Mesothelial cell of epicardium (in vitro differentiated cells): ENCODE measurements at places on chromosomes 3 and 15.

- no peak for DNase-seq
These were observed at the start of gene WDR72 for GRCh38 chr15:53759411-53759931. WDR72 (minus strand) TSS chr15:53759663; CDS start chr15:53733149, 26,514 bp downstream.

GRCh38 chr3:65268426-65268825 lies 580.6 kb upstream of the ADAMTS9 start:
- no peak for DNase-seq

- DNase-seq = no peak
These were observed 312.5 kb downstream of the C3orf38 start for GRCh38 chr3:88462230-88462629.

DNA sequence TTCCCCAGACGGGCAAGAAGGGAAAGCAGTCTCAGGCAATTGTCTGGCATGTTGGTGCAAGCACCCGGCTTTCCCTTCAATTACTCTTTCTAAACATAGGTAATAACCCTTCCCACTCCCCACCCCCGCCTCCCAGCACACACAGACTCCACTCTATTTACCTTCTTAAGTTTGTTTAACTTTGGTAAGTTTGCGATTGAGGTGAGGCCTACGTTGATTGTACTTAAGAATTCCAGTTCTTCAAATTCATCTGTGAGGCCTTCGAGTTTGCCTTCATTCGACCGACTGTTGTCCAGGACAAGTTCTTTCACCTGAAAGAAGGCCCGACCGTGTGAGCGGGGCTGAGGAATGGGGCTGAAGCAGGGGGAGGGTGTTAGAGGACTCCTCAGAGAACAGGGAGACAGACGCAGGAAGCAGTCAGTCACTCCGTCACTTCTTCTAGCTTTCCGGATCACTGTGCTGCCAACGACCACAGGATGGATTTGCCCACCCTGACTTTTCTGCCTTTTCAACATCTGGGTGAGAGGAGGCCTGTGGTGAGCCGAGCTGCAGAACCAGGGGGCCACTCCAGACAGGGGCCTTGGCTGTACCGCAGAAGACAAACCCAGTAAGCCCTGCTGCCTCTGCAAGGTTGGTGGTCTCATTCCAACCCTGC lies 33.0 kb downstream of the ANP32A start:
- no peak for DNase-seq

GRCh38 chr3:117016378-117016777 lies 306.8 kb downstream of the TUSC7 start:
- no peak for DNase-seq

DNA sequence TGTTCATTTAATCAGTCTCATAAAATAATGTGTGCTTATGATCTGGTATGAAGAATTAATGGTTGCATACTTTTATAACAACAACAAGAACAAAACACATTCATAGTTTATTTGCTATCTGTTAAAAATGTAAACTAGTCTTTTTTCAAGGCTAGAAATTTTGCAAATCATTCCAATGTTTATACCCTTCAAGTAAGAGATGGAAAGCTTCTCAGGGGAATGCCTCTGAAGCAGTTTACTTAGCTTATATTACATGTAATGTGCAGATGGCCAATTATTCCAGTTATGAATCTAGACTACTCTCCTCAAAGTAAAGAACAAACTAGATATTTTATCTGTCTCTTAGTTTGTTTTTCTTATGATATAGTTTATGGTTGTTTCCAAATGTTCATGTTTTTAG lies 575.4 kb downstream of the NAALADL2 start:
- DNase-seq = no peak

DNA sequence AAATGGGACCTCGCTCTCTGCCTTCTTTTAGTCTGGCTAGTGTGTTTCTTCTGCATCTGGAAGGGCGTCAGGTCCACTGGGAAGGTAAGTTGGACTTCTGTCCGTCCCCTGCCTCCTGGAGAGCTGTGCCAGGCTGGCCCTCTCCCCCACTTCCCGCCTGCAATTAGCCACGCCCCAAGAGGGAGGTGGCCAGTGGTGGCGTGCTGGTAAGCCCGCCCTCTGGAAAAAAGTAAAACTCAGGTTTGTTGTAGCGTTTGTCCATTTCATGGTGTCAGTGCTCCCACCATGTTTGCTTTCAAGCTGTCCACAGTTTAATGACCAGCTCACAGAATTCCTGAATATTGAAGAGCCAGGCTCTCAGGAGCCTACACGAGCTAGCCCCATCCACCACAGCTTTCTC lies 55.6 kb downstream of the SLC6A6 start:
- DNase-seq = no peak

- DNase-seq = no peak
These were observed 17.7 kb downstream of the GOLGA8S start for GRCh38 chr15:23372284-23372683.

DNA sequence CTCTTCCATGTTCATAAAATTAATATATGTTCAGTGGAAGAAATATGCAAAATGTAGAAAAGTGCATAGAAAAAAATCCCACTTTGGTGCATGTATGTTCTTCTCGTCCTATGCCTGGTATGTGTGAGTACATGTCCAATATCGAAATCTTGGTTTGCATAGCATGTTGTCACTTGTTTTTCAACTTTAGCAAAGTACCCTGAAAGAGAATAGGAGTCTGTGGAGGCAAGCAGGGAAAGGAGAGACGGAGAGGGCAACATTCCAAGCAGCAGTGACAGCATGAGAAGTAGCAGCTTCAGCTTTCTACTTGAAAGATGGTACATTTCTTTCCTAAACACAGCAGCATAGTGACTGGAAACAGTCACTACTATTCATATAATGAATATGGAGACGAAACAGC lies 56.8 kb upstream of the CACNA2D3 start:
- no peak for DNase-seq

- DNase-seq = peak; percentile 65
These were observed 1.4 kb downstream of the DVL3 start for GRCh38 chr3:184156522-184156955.

DNA sequence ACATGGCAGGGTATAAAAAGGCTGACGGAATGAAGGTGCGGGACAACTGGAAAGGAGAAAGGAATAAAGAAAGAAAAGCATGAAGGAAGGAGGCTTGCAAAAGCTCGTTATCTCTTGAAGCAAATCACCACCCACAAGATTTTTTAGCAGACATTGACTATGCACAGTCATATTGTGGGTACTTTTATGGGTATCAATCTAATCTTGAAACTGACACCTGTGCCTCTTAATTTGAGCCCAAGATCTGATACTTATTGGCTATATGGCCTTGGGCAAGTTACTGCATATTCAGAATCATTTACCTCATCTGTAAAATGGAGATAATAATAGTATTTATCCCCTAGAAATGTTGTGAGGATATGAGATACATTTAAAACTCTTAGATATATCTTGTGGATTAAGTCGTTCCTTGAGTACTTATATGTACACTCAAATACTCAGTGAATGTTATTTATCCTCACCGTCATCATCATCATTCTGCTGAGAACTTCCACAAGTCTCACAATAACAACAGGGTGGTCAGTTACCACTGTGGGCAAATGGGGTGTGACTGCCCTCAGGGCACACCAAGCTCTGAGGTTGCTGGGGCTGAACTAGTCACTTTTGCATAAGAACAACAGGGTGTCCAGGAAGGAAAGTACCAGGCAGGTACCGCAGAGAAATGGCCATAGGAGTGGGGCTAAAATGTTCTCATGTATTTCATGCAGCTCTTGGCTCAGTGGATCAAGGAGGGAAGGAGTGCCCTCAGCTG lies 266.1 kb downstream of the SLC9A9 start:
- DNase-seq = no peak

DNA sequence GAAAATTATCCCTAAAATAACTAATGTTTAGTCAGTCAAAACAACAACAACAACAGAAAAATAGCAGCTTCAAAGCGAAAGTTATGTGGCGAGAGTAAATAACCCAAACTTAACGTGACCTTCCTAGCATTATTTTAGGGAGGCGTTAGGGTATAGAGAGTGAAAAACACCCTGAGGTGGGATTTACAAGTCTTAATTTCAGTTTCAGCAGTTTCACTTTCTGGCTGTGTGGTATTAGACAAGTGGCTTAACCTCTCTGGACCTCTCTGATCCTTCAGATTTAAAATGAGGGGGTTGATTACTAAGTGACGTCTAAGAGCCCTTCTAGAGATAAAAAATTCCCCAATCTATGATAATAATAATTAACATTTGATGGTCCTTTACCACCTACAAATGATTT lies 291.2 kb downstream of the ZBTB20 start:
- no peak for DNase-seq

DNA sequence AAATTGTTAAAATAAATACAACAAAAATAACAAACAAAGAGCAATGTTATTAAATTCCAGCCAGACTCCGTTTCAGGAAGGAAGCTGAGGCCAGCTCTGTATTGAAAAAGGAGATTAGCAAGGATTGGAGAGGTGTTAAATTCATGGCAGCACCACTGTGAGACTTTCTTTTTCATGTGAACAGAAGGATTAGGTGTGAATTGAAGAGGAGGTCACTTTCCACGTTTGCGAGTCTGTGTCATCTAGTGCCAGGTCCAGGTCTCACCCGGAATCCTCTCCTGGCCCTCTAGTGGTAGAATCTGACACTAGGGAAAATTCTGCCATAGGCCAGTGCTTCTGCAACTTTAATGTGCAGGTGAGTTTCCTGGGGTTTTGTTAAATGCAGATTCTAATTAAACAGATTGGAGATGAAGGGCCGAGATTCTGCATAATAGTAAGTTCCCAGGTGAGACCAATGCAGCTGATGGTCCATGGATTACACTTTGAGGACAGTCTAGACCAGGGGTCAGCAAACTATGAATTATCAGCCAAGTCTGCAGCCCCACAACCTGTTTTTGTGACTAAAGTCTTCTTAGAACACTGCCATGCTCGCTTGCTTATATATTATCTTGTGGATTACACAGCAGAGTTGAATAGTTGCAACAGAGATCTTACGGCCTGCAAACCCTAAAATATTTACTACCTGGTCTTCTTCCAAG lies 9.2 kb upstream of the SLC6A1 start:
- no peak for DNase-seq

GRCh38 chr3:172538368-172539151 lies 15.3 kb upstream of the TNFSF10 start:
- no peak for DNase-seq

DNA sequence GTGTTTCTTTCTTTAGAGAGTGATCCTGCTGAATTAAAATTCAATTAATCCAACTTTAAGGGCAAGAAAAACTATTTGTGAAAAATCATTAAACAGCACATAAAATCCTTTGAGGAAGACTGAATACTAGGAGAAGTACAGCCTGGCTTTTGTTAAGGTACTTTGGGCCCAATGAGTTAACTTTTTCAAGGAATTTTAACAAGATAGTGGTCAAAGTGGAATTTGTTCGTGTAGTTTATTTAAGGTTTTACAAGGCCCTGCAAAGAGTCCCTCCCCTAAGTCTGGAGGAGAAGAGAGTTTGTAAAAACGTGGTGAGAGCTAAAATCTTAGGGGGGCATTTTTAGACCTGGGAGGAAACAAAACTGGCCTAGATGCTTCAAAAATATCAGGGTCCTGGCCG lies 26.0 kb upstream of the TRIM71 start:
- no peak for DNase-seq

DNA sequence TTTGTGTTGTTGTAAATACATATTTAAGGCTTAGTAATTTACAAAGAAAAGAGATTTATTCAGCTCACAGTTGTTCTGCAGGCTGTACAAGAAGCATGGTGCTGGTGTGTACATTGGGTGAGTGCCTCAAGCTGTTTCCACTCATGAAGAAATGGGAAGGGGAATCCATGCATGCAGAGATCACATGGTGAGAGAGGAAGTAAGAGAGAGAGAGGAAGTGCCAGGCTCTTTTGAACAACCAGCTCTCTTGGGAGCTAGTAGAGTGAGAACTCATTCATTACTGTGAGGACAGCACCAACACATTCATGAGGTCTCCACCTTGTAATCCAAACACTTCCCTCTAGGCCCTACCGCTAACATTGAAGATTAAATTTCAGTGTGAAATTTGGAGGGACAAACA lies 909.2 kb downstream of the NSUN3 start:
- DNase-seq = no peak

- no peak for DNase-seq
These were observed 34.6 kb upstream of the APEH start for GRCh38 chr3:49639551-49639950.

- DNase-seq = no peak
These were observed 8.6 kb downstream of the WDR73 start for GRCh38 chr15:84645496-84645895.

DNA sequence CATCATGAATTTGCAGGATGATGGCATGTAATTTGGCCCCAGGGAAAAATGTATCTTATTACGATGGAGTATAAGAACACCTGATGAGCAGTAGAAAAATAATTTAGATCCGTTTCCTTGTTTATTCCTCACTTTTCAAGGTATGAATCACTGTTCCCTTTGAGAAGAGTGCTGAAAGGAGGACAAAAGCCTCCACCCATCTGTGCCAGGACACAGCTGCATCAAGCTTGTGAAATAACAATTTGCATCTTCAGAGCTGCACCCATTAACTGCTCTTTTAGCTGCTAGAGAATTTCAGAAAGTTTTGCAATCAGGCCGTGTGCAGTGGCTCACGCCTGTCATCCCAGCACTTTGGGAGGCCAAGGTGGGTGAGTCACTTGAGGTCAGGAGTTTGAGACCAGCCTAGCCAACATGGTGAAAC lies 9.6 kb downstream of the CLDND1 start:
- no peak for DNase-seq

- no peak for DNase-seq
These were observed 142.6 kb upstream of the CFAP20DC start for GRCh38 chr3:59192473-59192872.

DNA sequence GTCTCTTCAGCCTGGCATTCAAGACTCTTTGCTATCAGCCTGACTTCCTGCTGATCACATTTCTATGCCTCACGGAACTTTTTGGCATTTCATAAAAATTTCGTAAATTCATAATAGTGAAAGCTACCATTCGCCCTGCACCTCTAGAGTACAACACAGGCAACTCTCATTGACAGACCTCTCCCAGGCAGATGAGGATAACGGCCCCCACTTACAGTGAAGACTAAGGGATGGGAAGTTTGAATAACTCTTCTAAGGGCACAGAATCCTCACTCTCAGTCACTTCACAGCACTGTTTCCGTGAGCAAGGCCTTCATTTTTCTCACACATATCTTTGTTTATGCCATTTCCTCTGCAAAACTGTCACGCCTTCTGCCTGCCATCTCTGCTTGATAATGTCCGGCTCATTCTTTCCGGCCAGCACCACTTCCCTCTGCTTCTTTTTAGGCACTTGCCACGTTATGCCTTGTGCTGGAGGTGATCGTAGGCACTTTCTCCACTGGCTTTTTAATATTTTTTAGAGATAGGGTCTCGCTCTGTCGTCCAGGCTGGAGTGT lies 224.1 kb upstream of the HES1 start:
- DNase-seq = no peak

DNA sequence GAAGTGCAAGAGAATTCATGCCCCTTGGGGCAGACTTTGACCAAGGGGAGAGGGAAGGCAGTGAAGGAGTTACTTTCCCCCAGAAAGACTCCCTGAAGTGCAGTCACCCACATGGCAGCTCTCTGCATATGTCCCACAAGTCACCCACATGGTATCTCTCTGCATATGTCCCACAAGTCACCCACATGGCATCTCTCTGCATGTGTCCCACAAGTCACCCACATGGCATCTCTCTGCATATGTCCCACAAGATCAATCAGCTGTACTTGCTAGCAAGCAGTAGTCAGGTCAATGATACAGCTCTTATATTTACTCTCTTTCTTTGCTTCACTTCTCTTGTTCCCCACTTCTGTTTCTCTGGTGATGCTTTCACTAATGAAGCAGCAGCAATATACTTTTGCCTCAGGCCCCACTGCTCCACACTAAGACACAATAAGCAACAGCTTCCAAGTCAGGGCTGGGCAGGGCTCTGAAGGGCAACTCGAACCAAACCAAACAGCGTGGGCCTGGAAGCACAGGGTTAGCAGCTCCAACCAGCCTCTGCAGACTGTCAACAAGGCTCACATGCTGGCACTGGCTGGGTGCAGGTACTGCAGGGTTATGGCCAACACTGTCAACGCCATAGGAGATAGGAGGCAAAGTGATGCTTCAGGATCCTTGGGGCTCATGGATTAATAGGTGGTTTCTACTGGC lies 46.7 kb downstream of the THBS1 start:
- DNase-seq = no peak
